ENCODE measurements at places on chromosomes 5 and 9.
A peak's percentile ranks its signal among the peaks of the same experiment; 100 is the strongest.

DNA sequence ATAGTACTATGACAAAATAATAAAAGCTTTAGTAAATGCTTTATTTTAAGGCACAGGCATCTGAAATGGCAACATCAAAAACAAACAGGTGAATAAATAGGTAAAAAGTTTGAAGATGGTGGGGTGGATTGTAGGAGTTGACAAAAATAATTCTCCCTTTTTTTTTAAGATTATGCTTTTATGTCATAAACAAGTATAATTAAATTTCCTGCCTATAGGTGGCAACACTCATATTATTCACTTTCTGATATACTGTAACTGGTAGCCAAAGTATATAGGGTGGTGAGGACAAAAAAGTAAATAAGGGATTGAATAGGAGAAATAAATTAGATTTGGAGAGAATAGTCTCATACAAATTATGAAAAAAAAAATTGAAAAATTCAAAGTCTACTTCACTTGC lies 120.0 kb upstream of the ACOT12 start:
- no peak for DNase-seq

DNA sequence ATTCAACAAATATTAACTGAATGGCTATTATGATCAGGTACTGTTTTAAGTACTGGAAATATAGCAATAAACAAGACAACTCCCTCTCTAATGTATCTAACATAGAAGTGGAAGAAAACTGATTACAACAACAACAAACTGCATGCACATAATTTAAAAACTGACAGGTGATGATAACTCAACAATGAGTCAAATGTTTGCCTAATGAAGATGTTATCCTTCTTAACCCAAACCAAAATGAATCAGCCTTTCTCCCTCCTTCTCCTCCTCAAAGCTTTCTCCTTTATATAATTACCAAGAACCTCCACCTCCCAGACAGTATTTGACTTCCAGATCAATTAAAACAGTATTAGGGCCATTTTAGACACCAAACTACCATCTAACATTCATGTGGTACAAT lies 49.3 kb downstream of the RICTOR start:
- no peak for DNase-seq

- DNase-seq = no peak
Observed at GRCh38 chr5:142998316-142999020, 228.3 kb downstream of the ARHGAP26 start.

DNA sequence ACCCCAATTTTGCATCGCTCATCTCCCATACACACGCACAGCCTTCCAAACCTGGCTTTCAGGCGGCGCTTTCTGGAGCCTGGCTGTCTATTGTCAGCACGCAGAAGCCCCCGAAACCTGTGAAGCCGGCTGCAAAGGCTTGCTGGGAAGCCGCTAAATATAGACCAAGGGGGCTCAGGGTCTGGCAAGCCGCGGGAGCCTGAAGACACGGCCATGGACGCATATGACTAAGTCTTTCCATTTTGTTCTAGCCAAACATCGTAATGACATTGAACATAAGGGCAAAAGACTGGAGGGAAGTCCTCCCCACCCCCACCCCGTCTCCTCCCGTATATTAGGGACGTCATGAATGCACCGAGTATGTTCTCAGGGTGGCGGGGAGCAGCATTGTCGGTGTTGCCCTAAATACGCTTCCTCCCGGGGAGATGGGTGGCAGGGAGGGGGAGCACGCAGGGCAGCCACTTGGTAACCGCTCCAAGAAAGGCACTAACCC lies 1.1 kb downstream of the CTNND2 start:
- DNase-seq = no peak

- no peak for DNase-seq
Observed at GRCh38 chr9:117936185-117937130, 232.3 kb downstream of the TLR4 start.

GRCh38 chr9:112051812-112052211 lies 123.3 kb downstream of the SUSD1 start:
- no peak for DNase-seq

- DNase-seq = no peak
Observed at GRCh38 chr5:27240791-27241190, 202.4 kb upstream of the CDH9 start.

DNA sequence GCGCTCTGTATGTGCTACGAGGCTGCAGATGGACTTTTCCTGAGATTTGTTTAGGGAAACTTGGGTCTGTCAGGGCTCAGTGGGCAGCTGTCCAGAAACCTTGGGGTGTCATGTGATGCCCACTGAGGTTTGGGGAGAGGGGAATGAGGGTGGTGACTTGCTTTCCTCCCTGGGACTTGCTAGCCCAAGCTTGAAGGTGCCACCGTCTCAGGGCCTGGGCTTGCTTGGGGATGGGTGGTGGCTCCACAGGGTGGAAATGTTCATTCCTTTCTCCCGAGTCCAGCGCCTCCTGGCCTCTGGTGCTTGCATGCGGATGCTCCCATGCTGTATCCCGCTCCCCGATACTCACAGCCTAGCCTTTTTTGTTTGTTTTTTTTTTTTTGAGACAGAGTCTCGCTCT lies 33.3 kb downstream of the ZNF618 start:
- DNase-seq = no peak

DNA sequence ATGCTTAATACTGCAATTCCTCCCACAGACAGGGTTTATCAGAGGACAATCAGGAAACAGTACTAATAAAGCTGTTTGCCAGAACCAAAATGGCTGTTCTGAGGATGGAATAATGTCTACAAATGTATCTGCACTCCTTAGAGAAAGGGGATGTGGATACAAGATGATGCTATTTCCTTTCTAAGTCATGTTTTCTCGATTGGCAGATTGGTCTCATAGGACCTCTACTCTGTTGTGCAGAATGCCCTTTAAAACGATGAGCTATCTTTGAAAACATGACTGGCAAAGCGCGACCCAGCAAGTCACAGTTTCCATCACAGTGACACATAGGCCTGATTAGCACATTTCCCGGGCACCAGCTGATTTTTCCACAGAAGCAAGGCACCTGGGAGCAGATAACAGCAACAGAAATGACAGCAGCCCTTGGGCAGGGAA lies 54.0 kb downstream of the AOPEP start:
- DNase-seq = peak; percentile 48

DNA sequence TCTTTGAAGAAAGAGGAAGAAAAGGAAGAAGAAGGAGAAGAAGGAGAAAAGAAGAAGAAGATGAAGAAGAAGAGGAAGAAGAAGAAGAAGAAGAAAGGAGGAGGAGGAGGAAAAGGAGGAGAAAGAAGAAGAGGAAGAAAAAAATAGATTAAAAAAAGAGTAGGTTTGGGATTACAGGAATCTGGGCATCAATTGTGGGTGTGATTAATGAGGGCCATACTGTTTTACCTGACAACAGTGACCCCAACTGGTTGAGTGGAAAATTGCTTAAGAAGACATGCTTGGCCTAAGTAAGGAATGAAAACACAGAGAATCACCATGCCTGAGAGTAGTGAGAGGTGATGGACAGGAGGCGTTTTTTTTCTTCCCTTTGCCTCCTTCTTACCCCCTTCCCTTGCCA lies 114.6 kb downstream of the FAM170A start:
- no peak for DNase-seq

DNA sequence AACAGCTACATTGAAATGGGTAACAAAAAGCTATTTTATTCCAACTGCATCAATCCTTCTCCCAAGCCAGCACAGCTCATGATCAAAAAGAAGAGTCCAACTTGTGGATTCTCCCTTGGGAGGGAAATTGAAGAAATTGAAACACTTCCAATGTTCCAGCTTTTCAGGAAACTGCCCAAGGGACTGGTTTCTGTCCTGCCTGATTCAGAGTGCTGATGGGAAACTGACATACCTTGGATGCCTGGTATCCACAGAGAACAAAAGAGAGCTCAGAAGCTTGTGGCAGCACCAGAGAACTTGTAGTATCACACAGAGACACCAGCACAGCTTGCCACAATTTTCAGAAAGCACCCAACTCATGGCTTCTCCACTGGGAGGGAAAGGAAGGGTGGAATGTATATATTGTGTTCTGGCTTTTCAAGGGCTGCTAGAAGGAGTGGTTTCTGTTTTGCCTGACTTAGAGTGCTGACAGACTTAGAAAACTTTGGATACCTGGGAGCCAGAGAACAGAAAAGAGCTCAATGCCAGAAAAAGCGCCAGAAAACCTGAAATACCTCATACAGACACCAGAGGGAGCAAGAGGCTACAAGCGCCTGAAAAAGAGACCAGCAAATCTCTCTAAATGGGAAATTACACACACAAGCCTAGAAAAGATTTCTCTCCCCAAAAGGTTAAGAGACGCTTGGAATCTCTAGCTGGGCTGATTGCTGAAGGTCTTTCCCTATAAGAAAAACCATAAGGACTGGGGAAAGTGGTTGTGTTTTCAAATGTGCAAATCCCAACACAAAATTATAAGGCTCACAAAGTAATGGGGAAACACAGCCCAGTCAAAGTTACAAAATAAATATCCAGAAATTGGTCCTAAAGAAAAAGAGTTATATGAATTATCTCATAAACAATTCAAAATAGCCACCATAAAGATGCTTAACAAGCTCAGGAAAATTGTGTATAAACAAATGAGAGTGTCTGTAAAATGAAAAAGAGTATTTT lies 178.8 kb downstream of the SPOCK1 start:
- peak; percentile 30 for DNase-seq

GRCh38 chr5:58268268-58268667 lies 191.6 kb downstream of the PLK2 start:
- DNase-seq = no peak

- peak; percentile 22 for DNase-seq
Observed at GRCh38 chr5:394671-395155, 48.3 kb upstream of the EXOC3 start.

GRCh38 chr9:33139421-33140228 lies 27.5 kb downstream of the B4GALT1 start:
- no peak for DNase-seq

DNA sequence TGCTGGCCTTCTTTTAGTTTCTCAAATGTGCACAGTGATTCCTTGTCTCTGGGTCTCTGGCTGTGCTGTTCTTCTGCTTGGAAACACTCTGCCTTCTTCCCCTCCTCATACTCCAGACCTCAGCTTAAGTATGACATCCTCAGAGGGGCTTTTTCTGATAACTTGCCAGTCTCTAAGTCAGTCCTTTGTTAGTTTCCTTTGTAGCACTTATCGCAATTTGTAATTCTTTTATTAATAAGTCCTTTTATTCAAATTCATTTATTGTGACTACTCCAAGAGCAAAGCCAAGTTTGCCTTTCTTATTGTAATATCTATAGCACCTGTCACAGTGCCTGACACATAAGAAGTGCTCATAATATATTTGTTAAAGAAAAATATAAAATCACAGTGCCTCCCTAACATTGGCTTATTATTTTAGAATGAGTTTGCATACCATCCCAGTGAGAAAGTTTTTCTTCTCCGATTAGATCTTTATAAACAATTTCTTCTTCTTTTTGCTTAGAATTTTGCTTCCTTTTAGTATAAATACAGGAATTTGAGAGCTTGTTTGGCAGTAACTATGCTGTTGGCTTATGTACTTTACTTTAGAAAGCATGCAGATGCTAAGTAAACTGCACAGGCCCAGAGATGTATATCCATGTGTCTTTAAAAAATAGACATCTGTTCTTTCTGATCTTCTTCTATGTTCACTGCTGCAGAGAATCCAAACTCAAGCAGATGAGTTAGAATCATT lies 198.0 kb downstream of the GAS1 start:
- DNase-seq = no peak

DNA sequence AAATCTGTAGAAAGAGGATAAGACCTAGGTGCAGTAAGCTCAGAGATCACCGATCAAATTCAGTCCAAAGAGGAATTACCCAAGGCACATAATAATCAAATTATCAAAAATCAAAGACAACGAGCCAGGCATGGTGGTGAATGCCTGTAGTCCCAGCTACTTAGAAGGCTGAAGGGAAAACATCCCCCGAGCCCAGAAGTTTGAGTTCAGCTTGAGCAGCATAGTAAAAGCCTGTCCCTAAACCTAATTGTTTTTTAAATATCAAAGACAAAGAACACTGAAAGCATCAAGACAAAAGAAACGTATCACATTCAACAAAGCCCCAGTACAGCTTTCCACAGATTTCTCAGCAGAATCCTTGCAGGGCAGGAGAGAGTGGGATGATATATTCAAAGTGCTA lies 122.9 kb downstream of the CEP120 start:
- DNase-seq = no peak

DNA sequence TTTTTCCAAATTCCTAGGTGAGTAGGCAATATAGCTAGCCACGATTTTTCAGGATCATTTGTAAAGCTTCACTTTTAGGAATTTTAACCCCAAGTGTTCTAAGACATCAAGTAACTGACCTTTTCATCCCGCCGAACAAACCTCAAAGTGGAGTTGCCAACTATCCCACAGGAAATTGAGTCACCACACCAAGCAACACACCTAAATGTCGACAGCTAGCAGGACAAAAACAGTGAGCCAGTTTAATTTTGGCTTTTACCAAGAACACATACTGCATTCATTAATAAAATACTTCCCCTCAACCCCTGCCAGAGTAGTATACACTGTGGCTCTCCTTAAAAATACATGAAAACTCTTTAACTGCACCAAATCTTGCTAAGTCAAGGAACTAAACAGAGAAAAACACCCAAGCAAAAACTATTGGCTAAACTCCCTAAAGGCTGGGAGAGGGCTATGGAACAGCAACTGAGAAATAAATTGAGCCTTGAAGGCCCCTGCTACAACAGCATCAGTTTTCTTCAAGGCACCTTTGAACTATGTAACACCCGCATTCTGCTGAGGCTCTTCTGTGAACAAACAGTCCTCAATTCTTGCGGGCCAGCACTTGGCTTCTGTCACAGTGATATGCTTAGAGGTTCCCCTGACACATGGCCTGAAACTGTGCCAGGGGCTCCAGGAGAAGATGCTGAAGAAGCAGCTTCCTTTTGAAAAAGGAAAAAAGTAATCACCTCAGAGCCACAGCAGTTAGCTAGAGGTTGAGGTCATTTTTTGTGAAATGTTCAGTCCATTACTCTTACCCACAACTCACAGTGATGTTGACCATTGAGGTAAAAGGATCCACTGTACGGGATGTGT lies 459.6 kb downstream of the RAB3C start:
- no peak for DNase-seq

GRCh38 chr9:35489313-35490154 lies at the start of gene RUSC2:
TSS of gene RUSC2 (plus strand) at chr9:35490111. CDS start at chr9:35546522, 56,411 bp downstream.
- peak; percentile 80 for DNase-seq

DNA sequence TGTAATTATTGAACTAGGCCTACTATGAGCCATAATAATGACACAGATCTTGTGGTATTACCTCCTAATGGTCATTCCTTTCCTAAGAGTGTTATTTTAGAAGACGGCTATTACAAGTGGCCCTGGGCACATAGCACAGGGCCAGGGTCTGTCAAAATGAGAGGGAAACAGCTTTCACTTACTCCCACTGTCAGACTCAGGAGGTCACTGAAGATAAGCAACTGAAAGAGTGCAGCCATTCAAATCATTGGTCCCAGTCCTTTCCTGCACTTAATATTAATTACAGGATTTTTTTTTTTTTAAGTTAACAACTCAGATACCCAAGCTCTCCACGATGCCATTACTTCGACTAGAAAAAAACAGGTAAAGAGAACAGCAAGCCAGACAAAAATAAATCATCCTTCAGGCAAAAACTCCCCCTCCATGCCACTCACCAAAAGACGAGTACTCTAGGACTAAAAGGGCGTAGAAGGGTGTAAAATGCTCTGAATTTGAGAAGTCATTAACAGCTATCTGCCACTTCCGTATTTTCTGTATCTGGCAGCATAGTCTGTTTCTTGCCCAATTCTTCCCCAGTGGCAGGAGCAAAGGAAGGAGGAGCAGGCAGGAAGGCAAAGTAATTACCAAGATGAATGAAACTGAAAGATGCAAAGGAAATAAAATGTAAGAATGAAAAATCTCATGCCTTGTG lies 87.4 kb downstream of the ZNF608 start:
- DNase-seq = no peak

Data from activated T-cell treated with anti-CD3 and anti-CD28 coated beads, Interleukin-2, amount 50 U/mL, for 48 hours (primary cell).